ENCODE measurements at places on chromosomes 12 and 14. TPM values are rescaled to one million over a fixed set of nuclear protein-coding genes. Genes with fewer than 3 reads are reported as not detected.

The P3H3 gene
- 18.0 TPM for total RNA-seq

The KRT73 gene
- total RNA-seq = not detected

The SOAT2 gene
- total RNA-seq = 0.92 TPM

The CMA1 gene
- 1.7 TPM for total RNA-seq

The ANKS1B gene
- total RNA-seq = 2.7 TPM

The BHLHE41 gene
- total RNA-seq = 2.2 TPM

The YARS2 gene
- 10.7 TPM for total RNA-seq

The DMAC2L gene
- total RNA-seq = 9.0 TPM

The NTN4 gene
- 110 TPM for total RNA-seq

The ERP27 gene
- not detected for total RNA-seq

The MIS18BP1 gene
- total RNA-seq = 44.2 TPM

The IKZF4 gene
- total RNA-seq = 2.9 TPM

GRCh38 chr14:106417224-106418049 lies 891.1 kb downstream of the TMEM121 start:
- H3K4me3 ChIP-seq = no peak overlapping the region
- H3K27ac ChIP-seq = no peak overlapping the region
- no peaks in the 10 kb centered on the region for H3K4me1 ChIP-seq
- H3K27me3 ChIP-seq = no peaks in the 10 kb centered on the region
- DNase-seq = peak; percentile 44

GRCh38 chr14:65193916-65194590 lies 91.7 kb upstream of the MAX start:
- DNase-seq = no peak
- no peaks in the 10 kb centered on the region for H3K27me3 ChIP-seq
- H3K4me3 ChIP-seq = no peak overlapping the region
- no peaks in the 10 kb centered on the region for H3K36me3 ChIP-seq
- no peaks in the 10 kb centered on the region for H3K4me1 ChIP-seq

GRCh38 chr12:116599285-116600136 lies 40.3 kb downstream of the MAP1LC3B2 start:
- no peaks in the 10 kb centered on the region for H3K27me3 ChIP-seq
- peak overlapping the region; percentile 82 for H3K27ac ChIP-seq
- H3K36me3 ChIP-seq = no peaks in the 10 kb centered on the region
- H3K4me1 ChIP-seq = peaks cover 33% of the 10 kb centered on the region
- peak; percentile 91 for DNase-seq

- no peak for DNase-seq
- no peak overlapping the region for H3K4me3 ChIP-seq
- H3K4me1 ChIP-seq = no peaks in the 10 kb centered on the region
- no peaks in the 10 kb centered on the region for H3K27me3 ChIP-seq
- no peak overlapping the region for H3K27ac ChIP-seq
- H3K36me3 ChIP-seq = no peaks in the 10 kb centered on the region
Observed at GRCh38 chr12:28130625-28131598, 59.3 kb upstream of the CCDC91 start.

- DNase-seq = no peak
- no peaks in the 10 kb centered on the region for H3K36me3 ChIP-seq
- H3K27me3 ChIP-seq = no peaks in the 10 kb centered on the region
Observed at GRCh38 chr14:34682787-34683321, 31.5 kb downstream of the CFL2 start.

DNA sequence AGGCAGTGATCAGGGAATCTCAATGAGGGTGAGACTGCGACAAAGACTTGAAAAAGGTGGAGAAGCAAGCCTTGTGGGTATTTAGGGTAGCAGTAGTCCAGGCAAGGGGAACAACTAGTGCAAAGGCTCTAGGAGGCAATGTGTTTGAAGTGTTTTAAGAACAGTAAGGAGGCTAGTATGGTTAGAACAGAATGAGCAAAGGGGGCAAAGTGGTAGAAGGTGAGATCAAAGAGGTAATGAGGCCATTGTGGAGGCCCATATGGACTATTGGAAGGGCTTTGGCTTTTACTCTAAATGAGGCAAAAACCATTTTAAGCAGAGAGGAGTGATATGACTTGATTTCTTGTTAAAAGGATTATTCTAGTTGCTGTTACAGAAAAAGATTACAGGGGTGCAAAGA lies 16.8 kb downstream of the HIF1A start:
- H3K27me3 ChIP-seq = no peaks in the 10 kb centered on the region
- H3K4me3 ChIP-seq = no peak overlapping the region
- peaks cover 73% of the 10 kb centered on the region for H3K4me1 ChIP-seq

GRCh38 chr14:37583358-37584210 lies 11.5 kb downstream of the FOXA1 start:
- peaks cover 35% of the 10 kb centered on the region for H3K4me1 ChIP-seq
- peak; percentile 83 for DNase-seq
- H3K27ac ChIP-seq = peak overlapping the region; percentile 91

- no peak for DNase-seq
- no peaks in the 10 kb centered on the region for H3K36me3 ChIP-seq
- peaks cover 7% of the 10 kb centered on the region for H3K4me1 ChIP-seq
- no peak overlapping the region for H3K27ac ChIP-seq
- no peak overlapping the region for H3K4me3 ChIP-seq
Observed at GRCh38 chr14:104638927-104639450, 34.4 kb upstream of the TMEM179 start.

- no peak overlapping the region for H3K27ac ChIP-seq
- peaks cover 20% of the 10 kb centered on the region for H3K36me3 ChIP-seq
- H3K4me1 ChIP-seq = no peaks in the 10 kb centered on the region
- DNase-seq = no peak
Observed at GRCh38 chr12:109923481-109924245, 23.6 kb downstream of the TCHP start.

DNA sequence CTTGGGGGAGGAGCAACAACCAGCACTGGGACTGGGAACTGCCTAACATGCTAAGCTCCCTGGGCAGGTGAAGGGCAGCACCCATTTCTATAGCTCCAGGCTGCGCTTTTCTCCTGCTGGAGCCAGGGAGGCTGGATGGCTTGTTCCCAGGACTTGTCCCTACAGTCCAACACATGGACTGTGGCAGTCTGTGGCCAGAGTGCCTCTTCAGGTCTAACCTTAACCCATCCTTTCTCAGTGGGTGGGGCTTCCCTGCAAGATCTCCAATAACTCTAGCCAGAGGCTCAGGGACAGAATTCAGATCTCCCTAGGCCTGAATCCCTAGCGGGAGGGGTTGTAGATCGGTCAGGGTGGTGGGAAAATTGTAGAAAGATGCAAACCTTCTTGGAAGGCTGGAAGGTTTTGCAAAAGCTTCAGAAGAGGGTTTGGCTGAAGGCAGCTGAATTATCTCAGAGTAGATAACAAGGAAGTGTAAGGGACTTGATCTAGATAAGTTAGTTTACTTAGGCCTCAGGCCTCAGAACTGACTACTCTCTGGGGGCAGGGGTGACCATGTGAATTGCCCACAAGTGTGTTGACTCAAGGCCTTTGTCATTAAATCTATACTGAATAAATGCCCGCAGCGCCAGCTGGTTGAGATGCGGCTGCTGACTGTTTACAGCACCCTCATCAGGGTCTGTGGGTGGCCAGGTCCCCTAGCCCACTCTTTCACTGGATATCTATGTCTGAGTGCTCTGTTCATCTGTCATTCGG lies 60.7 kb downstream of the SSPN start:
- H3K36me3 ChIP-seq = no peaks in the 10 kb centered on the region
- no peak overlapping the region for H3K4me3 ChIP-seq
- no peak overlapping the region for H3K27ac ChIP-seq
- DNase-seq = no peak

- no peaks in the 10 kb centered on the region for H3K4me1 ChIP-seq
- no peaks in the 10 kb centered on the region for H3K27me3 ChIP-seq
- no peak for DNase-seq
- H3K4me3 ChIP-seq = no peak overlapping the region
Observed at GRCh38 chr12:47188576-47189441, 109.0 kb upstream of the AMIGO2 start.

- DNase-seq = no peak
- no peaks in the 10 kb centered on the region for H3K27me3 ChIP-seq
- no peaks in the 10 kb centered on the region for H3K36me3 ChIP-seq
- peaks cover 5% of the 10 kb centered on the region for H3K4me1 ChIP-seq
Observed at GRCh38 chr12:19203539-19204506, 74.3 kb downstream of the PLEKHA5 start.

GRCh38 chr12:80178846-80179245 lies 79.5 kb downstream of the OTOGL start:
- H3K36me3 ChIP-seq = no peaks in the 10 kb centered on the region
- H3K4me3 ChIP-seq = no peak overlapping the region
- no peaks in the 10 kb centered on the region for H3K27me3 ChIP-seq
- no peaks in the 10 kb centered on the region for H3K4me1 ChIP-seq
- DNase-seq = no peak

DNA sequence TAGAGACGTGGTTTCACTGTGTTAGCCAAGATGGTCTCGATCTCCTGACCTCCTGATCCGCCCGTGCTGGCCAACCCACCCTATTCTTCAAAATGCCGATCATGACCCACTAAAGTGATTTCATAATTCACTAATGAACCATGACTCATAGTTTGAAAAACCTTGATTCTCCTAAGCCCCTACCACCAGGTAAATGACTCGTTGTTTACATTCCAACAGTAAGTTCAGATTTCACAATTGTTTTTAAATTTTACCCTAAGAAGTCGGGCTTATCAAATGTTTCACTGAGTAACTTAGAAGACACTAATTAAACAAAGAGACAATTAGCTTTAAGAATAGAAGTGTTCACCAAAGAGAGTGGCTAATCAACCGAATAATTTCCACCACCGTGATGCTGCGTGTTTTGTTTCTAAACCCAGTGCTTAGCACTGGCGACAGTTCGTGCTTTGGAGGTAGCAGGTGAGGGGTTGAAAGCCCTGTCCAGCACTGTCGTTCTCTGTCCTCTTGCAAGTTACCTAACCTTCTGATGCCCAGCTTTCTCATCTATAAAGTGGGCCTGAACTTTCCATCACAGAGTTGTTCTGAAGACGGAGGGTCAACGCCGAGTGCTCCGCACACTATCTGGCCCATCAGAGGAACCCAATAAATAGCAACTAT lies 136.5 kb downstream of the NTF3 start:
- no peak overlapping the region for H3K27ac ChIP-seq
- H3K4me1 ChIP-seq = peaks cover 7% of the 10 kb centered on the region
- no peak overlapping the region for H3K4me3 ChIP-seq
- H3K36me3 ChIP-seq = no peaks in the 10 kb centered on the region
- no peak for DNase-seq

Measured in stomach (tissue), 19 donors.